ENCODE measurements at places on chromosomes 4 and X.

DNA sequence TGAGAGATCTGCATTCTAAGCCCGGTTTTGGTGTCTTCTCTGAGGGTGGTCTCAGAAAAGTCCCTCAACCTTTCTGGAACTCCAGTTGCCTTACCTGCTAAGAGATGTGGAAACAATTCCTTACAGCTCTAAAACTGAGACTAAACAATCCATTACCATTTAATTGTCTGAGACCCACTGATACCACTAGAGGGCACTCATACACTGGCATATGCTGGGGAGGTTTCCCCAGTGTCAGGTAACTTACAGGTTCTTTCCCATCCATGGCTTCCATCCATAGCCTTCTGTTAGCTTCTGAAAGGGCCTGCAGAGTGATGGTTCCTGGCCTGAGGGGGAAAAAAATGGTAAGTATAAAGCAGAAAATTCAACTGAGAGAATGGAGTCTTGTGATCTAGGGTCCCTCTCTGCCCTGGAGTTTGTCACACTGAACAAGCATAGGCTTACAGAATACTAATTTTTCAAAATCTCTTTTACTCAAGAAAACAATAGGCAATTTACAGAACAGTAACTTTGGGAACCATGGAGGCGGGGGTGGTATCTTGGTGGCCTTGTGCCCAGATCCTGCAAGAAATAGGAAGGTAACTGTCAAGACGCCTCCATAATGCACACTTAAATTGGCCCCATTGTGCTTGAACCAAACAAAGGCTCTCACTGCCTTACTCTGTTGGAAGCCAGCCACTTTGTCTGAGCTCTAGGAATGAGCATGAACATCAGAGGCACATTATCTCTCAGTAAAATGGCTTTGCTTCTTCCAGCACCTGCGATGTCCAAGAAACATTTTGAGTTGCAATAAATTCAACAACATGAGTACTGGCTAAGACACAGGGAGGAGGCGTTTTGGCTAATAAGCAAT is 236.1 kb downstream of the OPHN1 start:
- no peak for DNase-seq

- no peak for DNase-seq
Observed at GRCh38 chrX:149757206-149758067, 16.4 kb upstream of the HSFX1 start.

DNA sequence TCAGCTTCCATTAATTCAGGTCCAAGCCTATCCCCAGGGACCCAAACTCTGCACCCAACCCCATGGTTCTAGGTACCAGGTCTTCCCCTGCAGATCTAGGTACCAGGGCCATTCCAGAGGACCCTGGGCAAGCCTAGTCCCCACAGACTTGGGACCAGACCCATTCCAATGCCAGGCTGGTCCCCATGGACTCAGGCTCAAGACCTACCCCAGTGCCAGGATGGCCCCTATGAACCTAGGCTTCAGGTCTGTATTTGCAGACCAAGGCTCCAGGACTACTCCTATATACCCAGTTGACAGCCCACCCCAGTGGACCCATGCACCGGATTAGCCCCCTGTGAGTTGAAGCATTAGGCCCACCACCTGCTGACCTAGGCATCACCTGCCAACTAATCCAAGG is 8.9 kb downstream of the MTHFD2L start:
- no peak for DNase-seq

GRCh38 chr4:72094059-72094797 is 62.4 kb downstream of the NPFFR2 start:
- DNase-seq, result no peak

GRCh38 chr4:177271091-177271490 is 38.6 kb upstream of the NEIL3 start:
- no peak for DNase-seq

GRCh38 chr4:145251391-145251790 is 71.0 kb upstream of the OTUD4 start:
- no peak for DNase-seq
